ENCODE measurements at places on chromosomes 12 and 14. TPM values are rescaled to one million over a fixed set of nuclear protein-coding genes. Genes with fewer than 3 reads are reported as not detected.

RASSF3 gene
- 13.3 TPM for total RNA-seq

GRCh38 chr12:65948320-65949008, 124.2 kb downstream of the HMGA2 start:
- peak; percentile 92 for DNase-seq

GRCh38 chr14:58866391-58866790, 228.6 kb downstream of the DACT1 start:
- no peak for DNase-seq

RPL10L gene
- total RNA-seq: not detected

GRCh38 chr14:35285168-35286002, 6.8 kb upstream of the PSMA6 start:
- DNase-seq: no peak

GRCh38 chr14:93231129-93231979, 24.3 kb downstream of the UBR7 start:
- peak; percentile 22 for DNase-seq

GRCh38 chr12:106369624-106370346, 12.2 kb downstream of the POLR3B start:
- no peak for DNase-seq

DNA sequence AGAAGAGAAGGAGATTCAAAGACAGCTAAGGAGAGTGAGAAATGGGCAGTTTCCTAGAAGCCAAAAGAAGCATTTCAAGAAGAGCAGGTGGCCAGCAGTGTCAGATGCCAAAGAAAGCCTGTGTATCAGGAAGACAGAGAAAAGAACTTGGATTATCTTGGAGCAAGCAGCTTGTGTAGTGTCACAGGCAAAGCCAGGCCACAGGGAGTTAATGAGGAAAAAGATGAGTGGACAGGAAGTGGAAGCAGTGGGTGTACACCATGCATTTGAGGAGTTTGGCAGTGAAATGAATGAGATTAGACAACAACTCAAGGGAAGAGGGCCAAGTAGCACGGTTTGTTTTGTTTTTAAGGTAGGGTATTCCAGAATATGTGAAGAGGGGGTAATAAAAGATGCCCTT, 5.6 kb upstream of the MYH7 start:
- no peak for DNase-seq

P2RX2 gene
- not detected for total RNA-seq

DNA sequence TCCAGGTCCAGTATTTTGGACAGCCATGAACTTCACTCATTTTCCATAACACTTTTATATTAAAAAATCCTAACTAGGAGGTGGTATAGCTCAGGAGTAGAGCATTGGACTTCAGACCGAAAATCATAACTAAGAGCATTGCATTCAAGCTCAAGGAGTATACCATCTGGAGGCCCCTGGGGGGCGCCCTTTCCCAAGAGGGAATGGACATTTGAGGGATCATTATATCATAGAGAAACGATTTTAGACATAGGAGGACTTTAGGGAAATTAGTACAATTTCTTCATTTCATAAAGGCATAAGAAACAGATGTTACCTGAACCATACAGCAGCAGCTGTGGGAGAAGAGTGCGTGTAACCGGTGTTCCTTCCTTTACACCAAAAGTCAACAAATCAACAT, 5.2 kb upstream of the ATG14 start:
- DNase-seq: no peak

DNA sequence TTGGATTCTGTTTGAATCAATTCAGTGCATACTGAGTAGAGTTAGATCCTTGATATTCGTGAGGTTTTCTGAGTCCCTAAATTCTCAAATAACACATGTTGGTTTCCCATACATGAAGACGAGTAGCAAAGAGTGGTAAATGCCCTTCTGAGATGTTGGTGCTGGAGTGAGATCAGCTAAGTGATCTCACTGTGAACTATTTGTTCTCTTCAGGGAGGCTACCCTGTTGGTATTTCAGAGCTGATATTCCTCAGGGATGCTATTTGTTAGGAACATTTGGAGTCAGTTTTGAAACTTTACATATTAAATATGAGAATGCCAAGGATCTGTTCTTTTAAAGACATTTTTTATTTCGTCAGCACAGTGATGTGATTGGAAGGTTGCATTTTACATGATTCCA, 54.7 kb downstream of the SUSD6 start:
- no peak for DNase-seq

DNA sequence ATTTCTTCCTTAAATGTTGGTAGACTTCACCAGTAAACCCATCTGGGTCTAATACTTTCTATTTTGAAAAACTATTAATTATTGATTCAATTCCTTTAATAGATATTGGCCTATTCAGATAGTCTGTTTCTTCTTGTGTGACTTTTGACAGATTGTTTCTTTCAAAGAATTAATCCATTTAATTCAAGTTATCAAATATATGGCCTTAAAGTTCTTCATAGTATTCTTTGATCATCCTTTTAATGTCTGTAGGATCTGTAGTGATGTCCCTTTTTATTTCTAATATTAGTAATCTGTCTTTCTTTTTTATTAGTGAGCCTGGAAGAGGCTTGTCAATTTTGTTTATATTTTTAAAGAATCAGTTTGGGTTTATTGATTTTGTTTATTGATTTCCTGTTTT, 190.0 kb downstream of the SLC38A4 start:
- DNase-seq: no peak

GRCh38 chr12:80670214-80670613, 37.2 kb upstream of the MYF6 start:
- DNase-seq: no peak

- no peak for DNase-seq
These were observed 209.3 kb downstream of the DAD1 start for GRCh38 chr14:22379727-22380126.

GRCh38 chr12:5438671-5439200, 6.8 kb downstream of the NTF3 start:
- DNase-seq: no peak

OR4N2 gene
- not detected for total RNA-seq

GRCh38 chr12:106226884-106227640, 20.8 kb downstream of the CKAP4 start:
- DNase-seq: no peak

STON2 gene
- 104 TPM for total RNA-seq

SRRM4 gene
- total RNA-seq: not detected

GRCh38 chr14:103442288-103442687, 57.1 kb downstream of the MARK3 start:
- no peak for DNase-seq

KANSL2 gene
- total RNA-seq: 43.5 TPM

- no peak for DNase-seq
These were observed 4.8 kb upstream of the PLEK2 start for GRCh38 chr14:67416810-67417209.

GRIP1 gene
- 17.2 TPM for total RNA-seq

GRCh38 chr14:105602799-105603793, 76.7 kb downstream of the TMEM121 start:
- peak; percentile 41 for DNase-seq

GRCh38 chr14:101233021-101233366, 328.3 kb upstream of the DIO3 start:
- DNase-seq: no peak

GLIPR1L1 gene
- not detected for total RNA-seq

DNA sequence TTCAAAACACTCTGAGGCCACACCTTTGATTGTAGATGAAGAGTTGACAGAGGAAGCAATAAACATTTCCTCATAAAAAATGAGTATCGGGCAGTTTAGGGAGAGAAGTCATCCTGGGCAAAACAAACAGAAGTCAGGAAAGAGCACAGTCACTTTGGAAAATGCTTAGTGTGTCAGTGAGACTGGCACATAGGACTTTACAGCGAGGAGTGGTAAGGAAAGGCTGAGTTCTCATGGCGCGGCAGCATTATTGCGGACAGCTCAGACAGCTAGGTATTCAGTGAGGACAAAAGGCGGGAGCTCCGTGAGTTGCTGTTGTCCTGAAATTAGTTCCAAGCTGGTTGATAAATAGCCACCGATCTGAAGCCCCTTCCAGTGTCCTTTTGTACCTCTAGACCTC, 229.9 kb downstream of the SNAPC1 start:
- no peak for DNase-seq

GALNT16 gene
- 2.2 TPM for total RNA-seq

- peak; percentile 85 for DNase-seq
These were observed 27.4 kb downstream of the CFAP54 start for GRCh38 chr12:96516472-96517430.

GRCh38 chr14:36514278-36515104, 5.5 kb downstream of the NKX2-1 start:
- DNase-seq: peak; percentile 81

OAS2 gene
- 2.7 TPM for total RNA-seq

GRCh38 chr12:124147575-124147974, 147.3 kb upstream of the RFLNA start:
- DNase-seq: no peak

GRCh38 chr12:115791331-115791730, 486.2 kb downstream of the MED13L start:
- DNase-seq: no peak

DNA sequence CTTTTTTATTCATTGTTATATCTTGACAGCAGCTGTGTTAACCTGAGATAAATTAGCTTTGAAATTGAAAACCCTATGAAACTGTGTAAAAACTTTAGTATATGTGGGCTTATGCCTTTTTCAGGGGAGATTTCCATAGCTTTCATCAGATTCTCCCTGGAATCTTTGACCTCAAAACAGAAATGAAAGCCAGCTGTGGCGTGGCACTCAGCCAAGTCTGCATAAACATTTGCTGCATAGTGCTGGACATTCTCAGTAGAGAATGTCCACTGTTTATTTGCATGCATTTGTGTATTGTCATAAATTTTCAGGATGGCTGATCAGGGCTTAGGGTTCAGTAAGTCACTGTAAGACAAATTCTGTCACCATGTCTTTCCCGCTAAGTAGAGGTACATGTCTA, 115.3 kb upstream of the NAP1L1 start:
- no peak for DNase-seq

OR6S1 gene
- total RNA-seq: not detected

EMP1 gene
- 531 TPM for total RNA-seq

GRCh38 chr12:124506145-124506831, 61.1 kb downstream of the NCOR2 start:
- peak; percentile 71 for DNase-seq

TTC6 gene
- total RNA-seq: not detected

DNA sequence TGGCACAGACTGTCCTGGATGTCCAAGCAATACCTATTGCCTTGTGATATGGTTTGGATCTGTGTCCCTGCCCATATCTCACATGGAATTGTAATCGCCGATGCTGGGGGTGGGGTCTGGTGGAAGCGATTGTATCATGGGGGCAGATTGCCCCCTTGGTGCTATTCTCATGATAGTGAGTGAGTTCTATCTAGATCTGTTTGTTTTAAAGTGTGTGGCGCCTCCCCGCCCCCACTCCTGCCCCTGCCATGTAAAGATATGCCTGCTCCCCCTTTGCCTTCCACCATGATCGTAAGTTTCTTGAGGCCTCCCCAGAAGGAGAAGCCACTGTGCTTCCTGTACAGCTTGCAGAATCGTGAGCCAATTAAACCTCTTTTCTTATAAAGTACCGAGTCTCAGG, 16.8 kb upstream of the LRRC10 start:
- no peak for DNase-seq

RIPK3 gene
- total RNA-seq: 20.6 TPM

DNA sequence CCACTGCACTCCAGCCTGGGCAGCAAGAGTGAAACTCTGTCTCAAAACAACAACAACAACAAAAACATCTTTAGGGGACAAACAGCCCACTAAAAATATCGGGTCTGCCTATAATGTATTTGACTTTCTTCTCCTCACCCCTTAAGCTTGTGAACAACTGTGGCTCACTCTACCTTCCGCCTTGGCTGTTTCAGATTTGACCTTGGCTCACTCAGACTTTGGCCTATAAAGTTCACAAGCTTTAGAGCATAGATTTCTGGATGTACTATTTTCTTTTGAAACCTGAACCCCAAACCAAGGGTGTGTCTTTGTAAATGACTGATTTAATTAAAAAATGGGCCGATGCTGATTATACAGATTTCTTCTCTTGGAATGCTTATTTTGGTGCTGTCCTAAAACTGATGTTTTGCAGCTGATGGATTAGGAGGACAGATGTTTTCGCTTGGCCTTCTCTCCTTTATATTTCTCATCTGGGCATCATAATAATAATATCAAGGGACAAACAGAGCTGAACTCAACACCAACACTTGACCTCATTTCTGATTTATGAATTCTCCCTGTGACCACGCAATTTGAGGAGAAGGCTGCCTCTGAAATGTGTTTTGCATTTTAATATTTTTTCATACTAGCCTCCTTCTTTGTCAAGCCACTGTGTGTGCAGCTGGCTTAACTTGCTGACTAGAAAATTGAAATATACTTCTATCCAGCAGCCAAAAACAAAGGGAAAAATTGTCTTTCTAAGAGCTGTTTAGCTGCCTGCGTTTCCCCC, 40.2 kb upstream of the RASSF3 start:
- no peak for DNase-seq

DNA sequence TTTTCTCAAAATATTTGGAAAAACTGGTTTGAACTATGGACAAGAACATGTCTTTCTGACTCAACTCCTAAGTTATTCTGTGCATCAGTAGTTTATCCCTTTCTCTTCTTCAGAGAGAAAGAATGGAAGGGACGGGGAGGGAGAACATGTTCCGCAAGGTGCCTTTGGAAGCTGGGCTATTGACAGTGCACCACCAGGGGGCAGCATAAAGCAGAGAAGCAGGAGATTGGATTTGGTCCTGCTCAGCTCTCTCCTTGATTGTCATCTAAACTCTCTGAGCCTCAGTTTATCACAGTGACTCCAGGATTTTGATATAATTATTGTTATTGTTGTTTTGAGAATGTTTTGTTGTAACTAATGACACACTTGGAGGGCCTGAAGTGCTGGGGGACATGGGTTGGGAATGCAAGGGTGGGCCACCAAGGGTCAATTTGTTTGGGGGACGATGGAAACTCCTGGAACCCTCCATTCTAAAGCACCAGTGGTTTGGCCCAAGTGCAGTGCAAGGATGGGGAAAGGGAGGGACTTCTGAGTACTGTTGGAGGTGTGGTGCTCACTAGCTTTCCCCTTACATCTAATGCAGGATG, 45.3 kb upstream of the ANO6 start:
- DNase-seq: peak; percentile 75

GRCh38 chr14:44896275-44897040, 65.3 kb downstream of the KLHL28 start:
- DNase-seq: no peak

DNA sequence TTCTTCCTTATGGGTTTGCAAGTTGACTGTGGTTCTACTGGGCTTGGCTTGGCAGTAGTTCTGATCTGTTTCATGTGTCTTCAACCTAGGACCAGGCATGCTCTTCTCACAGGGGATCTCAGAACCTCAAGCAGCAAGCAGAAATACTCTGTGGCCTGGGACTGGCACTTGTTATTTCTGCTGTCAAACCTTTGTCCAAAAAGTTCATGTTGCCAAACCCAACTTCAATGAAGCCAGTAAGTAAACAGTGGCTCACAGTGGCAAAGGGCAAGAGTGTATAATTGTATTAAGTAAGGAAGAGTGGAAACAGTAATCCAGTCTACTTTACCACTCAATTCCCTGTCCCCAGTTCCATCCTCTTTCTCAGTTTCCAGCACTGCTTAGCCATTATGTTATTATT, 15.7 kb upstream of the HMGA2 start:
- no peak for DNase-seq

LRRC10 gene
- not detected for total RNA-seq

- no peak for DNase-seq
These were observed 1213.6 kb downstream of the GALC start for GRCh38 chr14:86779416-86779815.

Measured in thyroid gland (tissue), 4 donors.